ENCODE measurements at places on chromosomes 5 and 9.

DNA sequence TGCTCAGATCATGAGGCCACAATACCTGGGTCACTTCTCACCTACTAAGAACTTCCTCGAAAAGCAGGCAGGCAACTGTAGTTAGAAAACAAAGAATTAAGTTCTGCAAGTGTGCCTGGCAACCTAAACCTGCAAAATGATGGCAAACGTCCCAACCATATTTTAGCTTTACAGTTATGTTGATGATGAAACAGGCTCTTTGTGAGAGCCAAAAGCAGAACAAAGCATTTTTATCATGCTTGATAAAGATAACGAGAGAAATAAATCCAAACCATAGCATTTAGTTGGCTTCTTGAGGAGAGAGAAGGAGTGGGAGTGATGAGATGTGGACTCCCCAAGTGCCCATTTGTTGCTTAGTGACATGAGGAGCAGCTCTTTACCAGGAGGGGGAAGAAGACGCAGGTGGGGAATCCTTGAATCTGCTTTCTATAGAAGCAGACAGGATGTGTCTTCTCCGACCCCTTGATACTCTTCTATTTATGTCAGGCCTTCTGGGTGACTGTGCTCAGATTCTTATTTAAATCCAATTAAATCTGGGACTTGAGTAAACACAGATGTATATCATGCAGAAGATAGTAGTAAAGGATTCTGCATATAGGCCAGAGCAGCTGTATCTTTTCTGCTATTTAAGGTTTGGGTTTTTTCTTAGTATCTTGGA lies 221.2 kb downstream of the TMEM167A start:
- DNase-seq: no peak

GRCh38 chr5:91468651-91469422 lies 85.7 kb upstream of the ARRDC3 start:
- no peak for DNase-seq

DNA sequence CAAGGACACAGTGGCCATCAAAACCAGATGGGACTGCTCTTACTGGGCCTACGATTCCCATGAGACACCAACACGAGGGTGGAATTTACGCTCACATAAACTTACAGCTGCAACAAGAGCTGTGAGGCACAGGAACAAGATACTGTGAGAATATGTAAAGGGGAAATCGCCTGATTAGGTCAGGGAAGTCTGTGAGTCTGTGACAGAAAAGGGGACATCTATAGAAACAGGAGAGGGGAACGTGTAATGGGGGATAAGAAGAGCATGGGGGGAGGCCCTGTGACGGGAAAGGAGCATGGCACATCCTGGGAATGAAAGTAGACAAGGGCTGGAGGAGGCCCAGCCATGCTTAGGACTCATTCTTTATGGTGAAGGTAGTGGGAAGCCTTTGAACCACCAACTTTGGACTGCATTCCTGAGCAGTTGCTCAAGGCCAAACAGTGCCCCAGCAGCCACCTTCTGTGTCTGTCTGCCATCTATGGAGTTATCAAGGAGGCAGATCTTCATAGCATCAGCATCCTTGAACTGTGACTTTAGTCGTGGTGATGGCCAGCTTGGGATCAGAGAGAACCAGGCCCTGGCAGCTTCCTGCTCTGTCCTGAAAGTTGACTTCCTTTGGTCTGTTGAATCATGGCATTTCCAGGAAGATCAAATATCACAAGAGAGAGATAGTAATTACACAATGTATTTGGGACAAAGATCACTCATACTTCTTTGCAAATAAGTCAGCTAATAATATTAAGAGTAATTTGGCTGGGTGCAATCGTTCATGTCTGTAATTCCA lies 87.9 kb upstream of the FAM169A start:
- DNase-seq: no peak

DNA sequence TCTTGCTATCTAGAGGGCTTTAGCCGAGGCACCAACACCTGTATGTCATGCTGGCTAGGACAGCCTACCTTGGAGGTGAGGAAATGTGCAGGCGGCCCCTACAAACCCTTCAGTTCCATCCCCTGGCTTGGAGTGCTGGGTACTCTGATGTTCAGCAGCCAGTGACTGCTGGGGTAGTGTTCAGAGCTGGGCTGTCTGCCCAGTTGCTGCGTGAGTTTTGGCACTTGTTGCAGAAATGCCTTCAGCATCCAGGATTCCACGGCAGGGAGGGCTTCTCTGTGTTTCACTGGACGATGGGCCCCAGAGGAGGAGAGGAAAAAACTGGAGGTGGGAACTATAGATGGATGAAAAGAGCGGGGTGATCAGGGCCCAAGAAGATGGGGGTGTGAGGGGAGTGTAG lies 10.4 kb downstream of the SWI5 start:
- DNase-seq: no peak

- DNase-seq: peak; percentile 33
Measured at GRCh38 chr9:124216474-124217176, 41.1 kb upstream of the NEK6 start.

DNA sequence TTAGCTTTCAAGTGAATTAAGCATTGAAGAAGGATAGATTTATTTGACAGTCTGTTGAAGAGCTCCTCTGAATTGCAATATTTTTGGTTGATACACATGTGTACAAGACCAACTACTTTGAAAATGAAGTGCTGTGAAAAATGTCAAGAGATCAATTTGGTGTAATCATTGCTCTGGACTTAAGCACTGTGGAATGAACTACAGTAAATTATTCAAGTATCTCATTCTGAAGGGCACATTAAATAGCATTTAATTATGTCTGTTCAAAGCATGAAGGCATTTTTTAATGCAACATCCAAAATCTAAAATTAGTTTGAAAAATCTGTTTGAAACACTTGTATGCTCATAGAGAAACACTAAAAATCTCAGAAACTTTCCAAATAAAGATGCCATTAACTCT lies 107.5 kb downstream of the CDH18 start:
- no peak for DNase-seq

GRCh38 chr5:173138707-173139106 lies 5.6 kb upstream of the BNIP1 start:
- no peak for DNase-seq

DNA sequence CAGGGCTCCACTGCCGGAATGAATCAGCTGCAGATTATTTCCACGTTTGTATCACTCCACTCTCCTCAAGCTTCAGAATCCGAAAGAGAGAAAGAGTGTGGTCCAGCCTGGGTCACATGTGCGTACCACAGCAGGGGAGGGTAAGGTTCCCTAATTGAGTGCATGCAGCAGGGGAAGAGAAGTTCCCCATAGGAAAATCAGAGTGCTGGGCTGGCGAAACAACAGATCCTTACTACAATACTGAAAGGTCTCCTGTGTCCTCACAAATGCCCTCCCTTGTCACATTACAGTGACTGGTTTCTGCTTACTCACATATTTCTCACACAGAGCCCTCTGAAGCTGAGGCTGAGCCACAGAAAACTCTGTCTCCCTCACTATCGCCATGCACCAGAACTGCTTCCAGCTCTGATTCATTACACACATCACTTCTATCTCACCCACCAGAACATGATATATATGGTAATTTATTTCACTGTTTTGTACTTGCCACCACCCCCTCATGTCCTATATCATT lies 532.2 kb upstream of the TUSC1 start:
- DNase-seq: no peak

GRCh38 chr5:35182910-35183535 lies 47.3 kb downstream of the PRLR start:
- peak; percentile 6 for DNase-seq
